SJCRH30 (cell line): ENCODE measurements at places on chromosomes 3 and 15. TPM values are rescaled to one million over a fixed set of nuclear protein-coding genes. Genes with fewer than 3 reads are reported as not detected.

Gene PLSCR5
- not detected in 2 replicates for total RNA-seq

Gene TRAIP
- 14.5 and 15.6 TPM in 2 replicates for total RNA-seq

Gene CTXN2
- total RNA-seq, result not detected in 2 replicates

Gene TNFSF10
- not detected in 2 replicates for total RNA-seq

Gene PPARG
- total RNA-seq, result 0.06 and 0.08 TPM in 2 replicates

Gene GALK2
- total RNA-seq, result 17.9 and 19.1 TPM in 2 replicates

Gene SEMA4B
- total RNA-seq, result 2.1 and 2.2 TPM in 2 replicates

Gene MCTP2
- 0.13 and 0.38 TPM in 2 replicates for total RNA-seq

Gene GCNT3
- 0.08 TPM in 1 of 2 replicates, not detected in the other for total RNA-seq

Gene CHRNA5
- total RNA-seq, result 19.2 and 21.7 TPM in 2 replicates

DNA sequence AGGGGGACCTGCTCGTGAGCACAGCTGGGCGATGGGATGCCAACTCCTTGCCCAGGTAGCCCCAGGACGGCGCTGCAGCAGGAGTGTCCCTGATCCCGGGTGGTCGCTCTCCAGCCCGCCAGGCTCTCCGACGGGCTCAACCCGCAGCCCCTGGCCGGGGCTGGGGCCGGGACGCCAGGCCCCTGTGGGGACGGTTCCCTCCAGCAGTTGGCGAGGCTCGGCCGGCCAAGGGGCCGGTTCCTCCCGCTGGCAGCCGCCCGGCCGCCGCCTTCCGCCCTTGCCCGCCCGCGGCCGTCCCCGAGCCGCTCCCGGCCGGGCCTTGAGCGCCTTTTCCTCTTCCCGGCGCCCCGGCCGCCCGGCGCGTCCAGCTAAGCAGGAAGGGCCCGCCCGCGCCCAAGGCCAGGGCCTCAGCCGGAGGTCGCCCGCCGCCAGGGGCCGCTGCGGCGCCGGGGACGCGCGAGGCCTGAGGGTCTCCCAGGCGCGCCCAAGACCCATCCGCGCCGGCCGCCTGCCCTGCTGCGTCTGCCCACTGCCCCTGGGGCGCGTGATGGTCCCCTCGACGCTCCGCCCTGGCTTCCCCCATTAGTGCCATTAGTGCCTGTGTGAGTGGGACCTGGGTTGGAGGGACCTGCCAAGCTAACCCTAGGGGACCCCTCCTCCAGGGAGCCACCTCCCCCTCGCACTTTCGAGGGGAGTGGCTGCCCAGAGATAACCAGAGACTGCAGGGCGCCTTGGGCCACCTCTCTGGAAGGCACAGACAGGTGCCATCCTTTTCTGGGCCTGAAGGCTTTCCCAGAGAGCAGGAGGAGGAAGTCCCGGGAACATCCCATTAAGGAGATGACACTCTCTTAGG lies 106.4 kb downstream of the FBLN2 start:
- no peak for DNase-seq

DNA sequence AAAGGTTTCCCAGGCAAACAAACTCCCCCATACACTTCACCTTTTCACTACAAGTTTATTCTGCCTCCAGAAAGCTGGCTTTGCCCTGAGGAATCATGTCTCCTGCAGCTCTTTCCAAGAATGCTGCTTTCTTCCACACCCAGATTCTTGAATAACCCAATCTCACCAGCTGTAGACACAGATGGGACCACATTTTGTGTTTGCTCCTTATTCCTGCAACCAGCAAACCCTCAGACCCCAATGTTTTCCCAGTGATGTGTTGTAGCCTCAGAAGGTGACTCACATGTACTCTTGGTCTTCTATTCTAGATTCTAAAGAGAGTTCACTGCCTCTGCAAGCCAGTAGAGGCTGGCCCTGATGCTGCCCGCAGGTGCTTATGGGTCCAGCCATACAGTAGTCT lies 23.6 kb upstream of the TRIM59 start:
- DNase-seq, result no peak

GRCh38 chr15:99414755-99415731 lies 150.7 kb upstream of the MEF2A start:
- no peak for DNase-seq

GRCh38 chr3:143158014-143158988 lies 38.7 kb downstream of the CHST2 start:
- peak; percentile 85 for DNase-seq

GRCh38 chr15:31439328-31439727 lies 112.7 kb downstream of the KLF13 start:
- DNase-seq, result no peak

DNA sequence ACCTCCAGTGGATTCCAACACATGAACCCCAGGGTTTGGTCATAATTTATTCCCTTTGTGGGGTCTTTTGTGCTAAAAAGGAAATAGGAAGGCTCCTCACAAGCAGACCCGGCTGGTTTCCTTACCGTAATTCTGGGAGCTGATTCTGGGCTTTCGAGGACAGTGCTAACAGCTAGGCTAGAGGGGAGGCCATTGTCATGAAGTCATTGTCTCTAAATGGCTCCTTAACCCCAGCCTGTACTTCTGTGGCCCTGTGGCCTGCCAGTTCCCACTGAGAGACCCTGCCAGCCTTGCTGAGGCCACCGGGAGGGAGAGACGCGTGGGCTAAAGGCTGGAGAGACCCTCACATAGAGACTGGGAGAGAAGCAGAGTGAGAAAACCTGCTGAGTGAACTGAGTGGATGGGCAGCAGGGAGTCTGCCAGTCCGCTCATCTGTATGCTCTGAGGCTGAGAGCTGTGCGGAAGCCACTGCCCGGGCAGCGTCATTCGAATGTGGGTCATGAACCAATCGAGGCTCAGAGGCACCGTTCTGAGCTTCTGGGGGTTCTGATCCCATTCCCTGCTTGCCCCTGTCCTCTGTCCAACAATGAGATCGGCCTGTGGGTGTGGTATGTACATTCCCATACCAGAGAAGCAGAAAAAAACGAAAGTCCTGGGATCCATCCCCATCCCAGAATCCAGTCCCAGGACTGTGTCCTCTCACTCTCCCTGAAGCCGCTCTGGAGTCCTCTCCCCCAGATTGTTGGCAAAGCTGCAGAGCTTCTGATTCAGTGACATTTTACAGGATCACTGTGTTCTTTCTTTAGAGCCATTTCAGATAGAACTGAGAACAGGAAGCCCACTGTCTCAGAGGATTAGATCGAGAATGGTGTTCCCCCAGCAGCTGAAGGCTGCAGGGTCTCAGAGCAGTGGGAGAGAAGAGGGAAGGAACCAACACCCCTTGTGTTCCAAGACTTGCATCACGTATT lies 21.3 kb upstream of the DGKG start:
- no peak for DNase-seq

GRCh38 chr15:31262901-31263671 lies 63.5 kb upstream of the KLF13 start:
- DNase-seq, result no peak

GRCh38 chr15:70932397-70932796 lies 39.8 kb downstream of the LRRC49 start:
- DNase-seq, result no peak

GRCh38 chr15:25635191-25635590 lies 196.4 kb upstream of the UBE3A start:
- no peak for DNase-seq

DNA sequence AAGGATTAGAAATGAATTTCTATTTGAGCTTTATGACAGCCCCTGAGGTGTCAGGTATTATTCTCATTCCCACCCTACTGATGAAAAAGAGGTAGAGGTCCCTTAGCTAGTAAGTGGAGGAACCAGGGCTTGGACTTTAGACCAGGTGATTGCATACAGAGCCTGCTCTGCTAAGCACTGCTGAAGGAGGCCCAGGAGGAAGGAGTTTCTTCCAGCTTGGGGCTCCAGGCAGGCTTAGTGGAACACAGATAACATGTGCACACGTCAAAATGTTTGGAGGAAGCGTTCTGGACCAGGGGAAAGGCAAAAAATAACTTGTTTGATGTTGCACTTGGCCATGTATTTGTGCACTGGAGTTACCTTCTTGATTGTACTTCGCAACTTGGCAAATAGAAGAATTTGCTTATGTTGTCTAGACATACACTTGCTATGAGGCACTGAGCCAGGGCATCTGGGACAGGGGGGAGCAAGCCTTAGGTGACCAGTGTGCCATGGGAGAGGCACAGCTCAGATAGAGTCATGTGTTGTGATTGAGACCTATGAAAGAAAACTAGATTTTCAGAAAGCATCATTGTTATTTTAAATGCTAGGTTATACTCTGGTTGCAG lies 22.4 kb downstream of the IFT122 start:
- no peak for DNase-seq

- DNase-seq, result no peak
These were observed 417.4 kb upstream of the ATP11B start for GRCh38 chr3:182375916-182376315.

- DNase-seq, result no peak
These were observed 46.4 kb downstream of the CBLB start for GRCh38 chr3:105822171-105823123.

DNA sequence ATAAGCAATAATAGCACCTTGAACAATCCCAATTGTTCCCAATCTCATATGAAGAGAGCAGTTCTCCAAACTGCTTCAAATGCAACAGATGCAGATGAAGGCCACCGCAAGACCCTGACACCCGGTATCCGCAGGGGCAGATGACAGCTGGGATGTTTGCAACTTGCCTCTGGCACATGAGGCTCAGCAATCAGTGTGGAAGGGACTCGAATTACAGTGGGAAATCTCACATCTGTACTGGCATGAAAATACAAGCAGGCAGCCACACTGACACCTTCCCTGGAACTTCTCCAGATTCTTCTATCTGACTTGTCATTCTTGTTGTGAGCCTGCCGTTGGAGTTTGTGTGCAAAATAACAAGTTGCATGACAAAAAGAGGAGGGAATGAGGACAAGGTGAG lies 68.8 kb downstream of the WDR76 start:
- peak; percentile 55 for DNase-seq

GRCh38 chr3:33145221-33145900 lies 31.5 kb downstream of the CRTAP start:
- peak; percentile 54 for DNase-seq

- DNase-seq, result no peak
These were observed 220.8 kb upstream of the TPRG1 start for GRCh38 chr3:188950832-188951489.

DNA sequence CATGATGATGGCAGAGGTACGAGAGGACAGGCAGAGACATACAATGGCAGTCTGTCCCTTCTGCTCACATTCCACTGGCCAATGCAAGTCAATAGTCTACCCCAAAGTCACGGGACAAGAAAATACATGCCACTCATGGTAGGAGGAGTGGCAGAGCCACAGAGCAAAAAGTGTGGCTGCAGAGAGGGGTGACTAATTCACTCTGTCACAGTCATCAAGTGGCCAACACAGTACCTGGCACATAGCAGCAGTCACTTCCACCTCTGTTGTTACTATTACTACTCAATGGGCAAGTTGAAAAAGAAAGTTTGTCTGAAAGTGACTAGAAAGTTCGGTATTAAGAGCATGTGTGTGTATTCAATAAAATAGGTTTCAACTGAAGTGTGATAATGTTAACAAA lies 91.4 kb downstream of the SMAD3 start:
- DNase-seq, result no peak

- DNase-seq, result no peak
These were observed 2.5 kb downstream of the ARHGAP31 start for GRCh38 chr3:119296727-119297122.

DNA sequence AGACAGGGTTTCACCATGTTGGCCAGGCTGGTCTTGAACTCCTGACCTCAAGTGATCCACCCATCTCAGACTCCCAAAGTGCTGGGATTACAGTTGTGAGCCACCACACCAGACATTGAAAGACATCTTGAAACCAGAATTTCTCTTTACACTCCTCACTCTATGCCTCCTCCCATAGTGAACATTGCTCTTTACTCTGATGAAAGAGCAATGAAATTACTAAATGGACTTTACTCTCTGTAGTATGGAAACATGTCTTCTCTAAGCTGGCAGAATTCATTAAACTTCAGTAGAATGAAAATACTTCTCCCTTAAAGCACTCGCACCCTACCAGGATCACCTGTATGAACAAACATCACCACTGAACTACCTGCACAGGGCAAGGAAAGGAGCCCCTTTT lies 27.8 kb upstream of the TFG start:
- DNase-seq, result no peak

- no peak for DNase-seq
These were observed 229.7 kb downstream of the NAALADL2 start for GRCh38 chr3:175088766-175089380.

DNA sequence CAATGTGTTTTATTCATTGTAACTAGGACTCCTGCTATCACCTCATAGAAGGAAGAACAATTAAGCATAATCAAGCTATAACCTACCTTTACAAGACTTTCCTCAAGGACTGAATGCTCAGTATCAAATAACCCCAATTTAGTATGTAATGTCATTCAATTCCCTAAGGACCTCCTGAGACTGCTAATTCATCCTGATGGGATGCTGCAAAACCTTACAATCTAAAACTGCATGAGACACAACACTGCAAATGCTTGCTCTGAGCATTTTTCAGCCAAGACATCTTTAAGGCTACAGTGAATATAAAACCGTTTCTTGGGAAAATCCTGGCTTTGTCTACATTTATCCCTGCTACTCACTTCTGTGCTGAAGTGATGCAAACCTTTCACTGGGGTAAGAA lies 69.9 kb downstream of the RYK start:
- DNase-seq, result no peak

- no peak for DNase-seq
These were observed 37.0 kb downstream of the MINDY4B start for GRCh38 chr3:150868282-150868681.

DNA sequence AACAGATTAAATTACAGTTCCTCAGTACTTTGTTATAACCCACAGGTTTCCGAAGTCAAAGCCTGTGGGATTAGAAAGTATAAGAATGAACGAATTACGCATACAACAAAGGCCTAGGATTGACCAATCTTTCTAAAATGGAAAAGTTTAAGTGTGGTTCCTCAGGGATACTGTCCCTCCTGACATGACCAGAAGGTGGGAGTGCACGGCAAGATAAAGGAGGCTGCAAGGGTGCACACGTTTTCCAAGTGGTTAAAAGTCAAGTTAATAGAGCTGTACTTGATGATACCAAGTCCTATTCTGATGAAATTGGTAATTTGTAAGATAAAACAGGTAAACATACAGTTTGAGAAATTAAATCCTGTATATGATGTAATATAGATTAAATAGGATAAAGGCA lies 96.2 kb downstream of the ALDH1A2 start:
- no peak for DNase-seq

- peak; percentile 70 for DNase-seq
These were observed at the start of gene MKRN3 for GRCh38 chr15:23565395-23566070. Gene MKRN3 (plus strand): TSS chr15:23565674. CDS start chr15:23565783, 109 bp downstream.

GRCh38 chr15:70209499-70209898 lies 111.8 kb upstream of the TLE3 start:
- no peak for DNase-seq
